ENCODE measurements at places on chromosomes 6 and 20. TPM values are rescaled to one million over a fixed set of nuclear protein-coding genes. Genes with fewer than 3 reads are reported as not detected.

HLA-DPB1 gene
- 1.6 TPM for polyA plus RNA-seq

BNIP5 gene
- polyA plus RNA-seq = not detected

NINL gene
- 7.8 TPM for polyA plus RNA-seq

MLN gene
- polyA plus RNA-seq = not detected

OR2H1 gene
- not detected for polyA plus RNA-seq

TLDC2 gene
- polyA plus RNA-seq = 0.57 TPM

POM121L2 gene
- polyA plus RNA-seq = not detected

Measured in AG04450 (cell line).